Naive B cell (primary cell): ENCODE measurements at places on chromosomes 3 and 15.

DNA sequence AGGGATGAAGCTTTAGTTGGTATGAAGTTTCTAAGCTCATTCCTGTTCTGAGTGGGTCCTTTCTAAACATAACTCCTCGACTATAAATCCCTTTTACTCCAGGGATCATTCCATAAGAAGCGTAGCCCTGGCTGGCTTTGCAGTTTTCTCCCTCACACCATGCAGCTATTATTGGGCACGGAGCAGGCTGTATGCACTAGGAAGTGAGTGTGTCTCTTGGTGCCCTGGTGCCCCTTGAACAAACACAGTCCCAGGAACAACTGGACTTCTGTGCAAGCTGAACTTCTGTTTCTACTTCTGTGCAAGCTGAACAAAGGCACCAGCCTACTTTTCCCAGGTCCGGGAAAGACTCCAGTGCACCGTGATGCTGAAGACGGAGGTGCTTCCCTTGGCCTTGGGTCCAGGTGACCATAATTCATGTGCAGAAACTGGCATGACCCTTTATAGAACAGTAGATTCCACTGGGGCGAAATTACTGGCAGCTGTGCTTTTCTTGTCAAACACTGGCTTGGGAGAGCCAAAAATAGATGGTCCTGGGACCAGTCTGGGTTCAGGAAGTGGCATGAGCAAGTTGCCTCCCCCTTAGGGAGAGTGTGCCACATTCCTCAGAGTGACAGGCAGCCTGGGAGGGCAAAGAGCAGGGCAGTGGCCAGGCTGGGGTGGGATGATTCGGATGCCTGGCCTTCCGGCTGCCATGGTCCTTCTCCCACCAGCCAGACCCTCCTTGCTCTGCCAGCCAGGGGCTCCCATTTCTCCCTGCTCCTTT is 127.2 kb downstream of the SLCO3A1 start:
- H3K27me3 ChIP-seq = peaks cover 3% of the 10 kb centered on the region
- no peak for DNase-seq
- H3K4me3 ChIP-seq = no peak overlapping the region
- H3K36me3 ChIP-seq = no peaks in the 10 kb centered on the region
- H3K27ac ChIP-seq = no peak overlapping the region

- peaks cover 26% of the 10 kb centered on the region for H3K27me3 ChIP-seq
- H3K27ac ChIP-seq = no peak overlapping the region
- no peaks in the 10 kb centered on the region for H3K36me3 ChIP-seq
- H3K4me1 ChIP-seq = no peaks in the 10 kb centered on the region
- no peak overlapping the region for H3K4me3 ChIP-seq
Measured at GRCh38 chr3:197309528-197310361, 11.3 kb upstream of the DLG1 start.

- H3K27ac ChIP-seq = no peak overlapping the region
- H3K4me1 ChIP-seq = peaks cover 2% of the 10 kb centered on the region
- DNase-seq = no peak
- H3K27me3 ChIP-seq = no peaks in the 10 kb centered on the region
- no peaks in the 10 kb centered on the region for H3K36me3 ChIP-seq
- H3K4me3 ChIP-seq = no peak overlapping the region
Measured at GRCh38 chr3:60206206-60206605, 1045.0 kb downstream of the FHIT start.

GRCh38 chr15:76312540-76313174 is 1.4 kb upstream of the ETFA start:
- no peaks in the 10 kb centered on the region for H3K27me3 ChIP-seq
- peak overlapping the region; percentile 93 for H3K4me3 ChIP-seq
- peak overlapping the region; percentile 93 for H3K27ac ChIP-seq
- no peaks in the 10 kb centered on the region for H3K36me3 ChIP-seq
- H3K4me1 ChIP-seq = peaks cover 11% of the 10 kb centered on the region

- H3K36me3 ChIP-seq = no peaks in the 10 kb centered on the region
- DNase-seq = no peak
- H3K4me3 ChIP-seq = no peak overlapping the region
- H3K4me1 ChIP-seq = no peaks in the 10 kb centered on the region
Measured at GRCh38 chr15:61518191-61518950, 289.3 kb upstream of the RORA start.

- H3K27me3 ChIP-seq = no peaks in the 10 kb centered on the region
- peaks cover 8% of the 10 kb centered on the region for H3K36me3 ChIP-seq
- peak overlapping the region; percentile 81 for H3K4me3 ChIP-seq
- peaks cover 46% of the 10 kb centered on the region for H3K4me1 ChIP-seq
- no peak for DNase-seq
Measured at GRCh38 chr3:142445816-142446254, 2.0 kb downstream of the XRN1 start.

- no peak overlapping the region for H3K27ac ChIP-seq
- H3K4me1 ChIP-seq = no peaks in the 10 kb centered on the region
- H3K4me3 ChIP-seq = no peak overlapping the region
- no peak for DNase-seq
Measured at GRCh38 chr3:134018850-134019249, 10.9 kb downstream of the SLCO2A1 start.
